ENCODE measurements at places on chromosomes 12 and 14.
A peak's percentile ranks its signal among the peaks of the same experiment; 100 is the strongest.

DNA sequence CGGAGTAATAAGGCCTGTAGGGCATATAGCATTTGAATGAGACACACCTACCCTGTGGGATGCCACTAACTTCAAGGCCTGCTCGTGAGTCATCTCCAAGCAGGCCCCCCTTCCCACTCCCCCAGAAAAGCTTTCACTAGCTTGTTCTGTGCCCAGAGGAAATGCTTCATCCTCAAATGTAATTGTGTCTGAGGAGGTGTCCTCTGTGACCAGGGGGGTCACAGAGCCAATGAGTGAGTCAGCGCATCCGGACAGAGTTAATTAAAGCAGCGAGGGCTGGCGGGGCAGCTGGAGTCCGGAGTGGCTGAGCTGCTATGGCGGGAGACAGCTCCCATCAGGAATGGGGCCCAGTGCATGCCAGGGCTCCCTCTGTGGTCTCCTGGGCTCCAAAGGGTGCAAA lies 27.0 kb upstream of the ESRRB start:
- DNase-seq: peak; percentile 35

GRCh38 chr14:104722938-104723650 lies 935 bp upstream of the ADSS1 start:
- peak; percentile 88 for DNase-seq

DNA sequence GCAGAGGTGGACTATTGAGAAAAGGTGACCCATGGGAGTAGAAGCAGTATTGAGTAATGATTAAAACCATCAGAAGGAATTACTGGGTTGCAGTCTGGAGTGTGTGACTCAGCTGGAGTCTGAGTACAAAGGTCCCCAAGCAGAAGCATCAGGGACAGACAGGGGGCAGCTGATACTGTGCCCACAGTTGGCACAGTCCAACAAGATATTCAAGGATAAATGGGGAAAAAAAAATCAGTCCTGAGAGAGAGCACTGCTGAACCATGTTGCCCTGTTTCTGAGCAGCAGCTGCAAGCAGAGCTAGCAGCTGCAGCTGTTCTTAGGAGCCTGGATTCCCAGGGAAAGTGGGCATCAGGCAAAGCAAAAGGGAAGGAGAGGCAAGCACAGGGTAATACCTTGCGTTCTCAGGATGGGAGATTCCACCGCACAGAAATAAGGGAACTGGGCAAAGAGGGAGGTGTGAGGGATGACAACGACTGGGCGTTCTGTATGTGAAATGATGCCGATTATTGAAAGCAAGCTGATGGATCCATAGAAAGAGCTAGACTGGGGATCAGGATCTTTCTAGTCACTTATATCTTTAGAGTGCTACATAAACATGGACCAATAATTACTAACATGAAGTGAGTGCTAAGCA lies 17.7 kb downstream of the NEUROD4 start:
- no peak for DNase-seq

DNA sequence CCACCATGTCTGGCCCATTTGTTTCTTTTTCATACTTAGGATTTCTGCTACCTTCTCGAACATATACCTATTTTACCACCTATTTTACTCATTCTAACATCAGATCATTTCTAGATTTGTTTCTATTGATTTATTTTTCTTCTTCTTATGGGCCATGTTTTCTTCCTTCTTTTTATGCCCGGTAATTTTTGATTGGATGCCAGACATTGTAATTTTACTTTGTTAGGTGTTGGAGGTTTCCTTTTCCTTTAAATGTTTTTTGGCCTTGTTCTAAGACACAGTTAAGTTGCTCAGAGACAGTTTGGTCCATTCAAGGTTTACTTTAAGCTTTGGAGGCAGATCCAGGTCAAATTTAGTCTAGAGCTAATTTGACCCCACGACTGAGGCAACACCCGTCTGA lies 14.7 kb upstream of the BEGAIN start:
- DNase-seq: no peak

DNA sequence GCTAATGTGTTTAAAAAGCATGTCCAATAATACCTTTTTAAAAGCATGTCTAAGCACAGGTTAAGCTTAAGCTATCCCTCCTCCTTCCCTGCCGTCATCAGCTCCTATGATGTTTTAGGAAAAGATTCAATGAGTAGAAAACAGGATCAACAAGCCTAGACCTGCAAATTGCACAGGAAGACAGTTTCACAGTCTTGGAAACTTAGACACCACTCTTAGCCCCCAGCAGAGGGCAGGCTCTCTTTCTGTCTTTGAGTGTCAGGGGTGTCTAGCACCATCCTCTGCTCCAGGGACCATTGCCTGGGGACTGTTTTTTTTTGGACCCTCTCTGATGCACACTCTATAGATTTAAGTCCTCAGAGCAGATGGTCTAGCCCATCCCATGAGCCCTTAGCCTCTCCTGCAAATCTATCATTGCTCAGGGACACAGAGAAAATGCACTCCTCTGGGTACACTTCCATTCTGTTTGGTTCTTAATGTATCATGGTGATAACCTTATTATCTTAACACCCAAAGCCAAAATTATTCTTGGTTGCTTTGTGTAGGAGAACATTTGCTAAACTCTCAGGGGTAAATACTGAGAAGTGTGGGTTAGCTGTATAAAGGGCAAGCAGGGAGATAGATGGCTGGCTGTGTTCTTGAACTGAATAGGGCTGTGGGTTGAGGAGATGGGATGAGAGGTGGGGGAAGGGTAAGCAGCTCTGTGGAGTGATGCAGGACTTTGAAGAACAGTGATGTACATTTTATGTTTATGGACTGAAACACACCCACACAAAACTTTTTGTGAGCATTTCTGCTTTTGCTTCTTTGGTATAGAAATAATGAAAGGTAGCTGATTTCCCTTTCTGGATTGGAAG lies 259.9 kb upstream of the DDHD1 start:
- peak; percentile 22 for DNase-seq

- no peak for DNase-seq
Observed at GRCh38 chr14:69827560-69827959, 30.5 kb upstream of the SLC10A1 start.

GRCh38 chr12:622416-622815 lies 40.8 kb downstream of the NINJ2 start:
- DNase-seq: no peak

- DNase-seq: peak; percentile 7
Observed at GRCh38 chr14:86153480-86153879, 623.5 kb downstream of the FLRT2 start.

- DNase-seq: peak; percentile 41
Observed at GRCh38 chr14:24377126-24377525, 9.1 kb downstream of the NFATC4 start.

DNA sequence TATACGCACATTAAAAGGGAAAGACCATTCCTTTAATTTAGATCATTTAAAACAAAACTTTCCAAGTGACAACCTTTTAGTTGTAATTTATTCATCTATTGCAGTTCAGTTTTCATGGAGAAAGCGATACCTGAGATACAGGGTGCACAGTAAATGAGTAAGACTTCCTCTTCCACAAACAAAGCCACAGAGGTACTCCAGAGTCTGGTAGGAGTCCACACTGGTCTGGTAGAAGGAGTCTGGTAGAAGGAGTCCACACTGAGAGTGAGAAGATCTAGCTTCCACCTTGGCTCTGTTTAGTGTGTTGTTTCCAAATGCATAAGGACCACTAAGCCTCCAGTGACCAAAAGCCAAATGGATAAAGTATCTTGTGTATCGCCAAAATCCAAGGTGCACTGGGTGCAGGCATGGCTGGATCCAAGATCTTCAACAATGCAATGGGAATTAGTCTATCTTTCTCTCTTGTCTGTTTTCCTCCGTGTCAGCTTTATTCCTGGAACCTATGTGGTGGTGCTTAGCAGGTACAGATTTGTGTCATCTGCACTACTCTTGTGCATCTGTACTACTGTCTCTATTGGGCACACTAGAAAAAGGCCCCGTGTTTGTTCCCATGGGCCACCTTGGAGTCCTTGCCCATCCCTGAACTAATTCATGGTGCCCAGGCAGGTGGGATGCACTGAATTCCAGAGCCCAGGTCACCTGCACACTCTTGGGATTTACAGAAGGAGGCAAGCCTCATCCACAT lies 331.1 kb downstream of the BCL11B start:
- no peak for DNase-seq

- no peak for DNase-seq
Observed at GRCh38 chr12:43098071-43098470, 453.9 kb downstream of the ADAMTS20 start.

DNA sequence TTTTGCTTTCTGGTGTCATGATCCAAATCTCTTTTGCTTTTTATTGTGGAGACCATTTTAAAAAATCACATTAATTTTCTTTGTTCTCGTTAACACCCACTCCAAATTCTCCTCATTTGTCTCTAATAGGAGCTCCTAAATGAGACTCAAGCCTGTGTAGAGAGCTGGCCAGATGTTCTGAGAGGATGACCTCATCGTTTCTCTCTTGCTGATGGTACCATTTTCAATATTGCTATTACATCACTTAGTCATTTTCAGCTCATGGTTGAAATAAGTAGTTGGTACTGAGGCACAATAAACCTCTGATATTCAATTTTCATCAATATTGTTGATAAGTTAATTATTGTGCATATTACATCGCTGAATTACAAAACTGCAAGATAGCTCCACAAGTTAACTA lies 31.5 kb downstream of the SPTB start:
- DNase-seq: no peak

GRCh38 chr14:52351233-52352060 lies 37.3 kb downstream of the PTGER2 start:
- no peak for DNase-seq

- no peak for DNase-seq
Observed at GRCh38 chr12:95881331-95881955, 22.7 kb downstream of the SNRPF start.

- DNase-seq: no peak
Observed at GRCh38 chr14:93263416-93263815, 56.4 kb downstream of the UBR7 start.

- no peak for DNase-seq
Observed at GRCh38 chr14:63918411-63918810, 65.6 kb downstream of the SYNE2 start.

DNA sequence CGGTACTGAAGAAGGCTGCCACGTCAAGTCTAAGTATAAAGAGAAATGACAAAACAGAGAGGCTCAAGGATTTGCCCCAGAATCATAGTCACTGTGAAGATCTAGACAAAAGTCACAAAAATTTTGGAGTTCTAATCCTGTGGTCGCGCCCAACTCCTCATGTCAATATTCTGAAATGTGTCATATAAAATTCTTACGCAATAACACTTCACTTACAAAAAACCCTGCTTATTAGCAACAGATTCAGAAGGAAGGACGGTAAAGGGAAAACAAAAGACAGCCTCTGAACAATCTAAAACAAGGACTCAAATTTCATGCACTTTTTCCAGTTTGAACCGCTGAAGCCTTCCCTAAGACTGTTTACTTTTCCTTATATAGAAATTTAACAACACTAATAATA lies 94.7 kb downstream of the TSPAN8 start:
- DNase-seq: no peak

DNA sequence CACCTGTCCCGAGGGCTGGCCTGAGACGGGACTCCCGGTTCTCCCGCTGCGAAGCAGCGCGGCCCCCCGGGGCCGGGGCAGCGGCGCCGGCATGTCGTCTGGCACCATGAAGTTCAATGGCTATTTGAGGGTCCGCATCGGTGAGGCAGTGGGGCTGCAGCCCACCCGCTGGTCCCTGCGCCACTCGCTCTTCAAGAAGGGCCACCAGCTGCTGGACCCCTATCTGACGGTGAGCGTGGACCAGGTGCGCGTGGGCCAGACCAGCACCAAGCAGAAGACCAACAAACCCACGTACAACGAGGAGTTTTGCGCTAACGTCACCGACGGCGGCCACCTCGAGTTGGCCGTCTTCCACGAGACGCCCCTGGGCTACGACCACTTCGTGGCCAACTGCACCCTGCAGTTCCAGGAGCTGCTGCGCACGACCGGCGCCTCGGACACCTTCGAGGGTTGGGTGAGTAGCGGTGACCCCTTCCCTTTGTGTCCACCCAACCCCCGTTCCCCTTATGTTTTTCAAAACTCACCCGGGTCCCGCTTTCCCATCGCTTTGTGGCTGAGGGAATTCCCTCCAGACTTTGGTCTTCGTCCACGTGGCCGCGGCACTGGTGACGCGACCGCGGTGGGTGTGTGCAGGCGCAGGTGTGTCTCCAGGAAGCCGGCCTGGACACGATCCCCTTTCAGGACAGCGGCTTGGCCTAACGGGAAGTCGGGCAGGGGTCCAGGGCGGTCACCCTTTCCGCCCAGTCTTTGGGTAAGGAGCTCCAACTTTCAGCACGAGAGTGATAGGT lies 826 bp downstream of the PRKCH start:
- peak; percentile 55 for DNase-seq

DNA sequence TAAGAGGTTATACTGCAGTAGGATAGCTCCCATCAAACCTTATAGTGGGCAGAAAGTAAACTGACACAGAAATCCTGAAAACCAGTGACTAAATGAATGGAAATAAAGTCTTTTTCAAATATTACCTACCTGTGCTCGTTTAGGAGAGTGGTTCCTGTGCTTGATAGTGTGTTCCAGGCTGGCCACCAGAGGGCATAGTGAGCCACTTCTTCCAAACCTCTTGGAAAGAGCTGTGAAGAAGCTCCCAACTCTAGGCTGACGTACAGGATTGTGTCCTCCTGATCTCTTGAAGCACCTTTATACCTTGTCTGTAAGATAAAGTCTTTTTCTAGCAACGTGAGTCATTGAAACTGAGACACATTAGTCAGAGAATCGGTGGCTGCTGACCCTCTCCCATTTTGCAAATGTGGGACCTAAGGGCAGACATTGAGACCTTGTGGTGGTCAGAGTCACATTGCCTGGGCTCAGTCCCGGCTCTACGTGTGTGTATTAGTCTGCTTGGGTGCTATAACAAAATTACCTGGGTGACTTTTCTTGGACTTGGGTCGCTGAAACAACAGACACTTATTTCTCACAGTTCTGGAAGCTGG lies 17.6 kb downstream of the TDP1 start:
- DNase-seq: peak; percentile 73

- DNase-seq: peak; percentile 52
Observed at GRCh38 chr14:58635091-58635830, 2.5 kb upstream of the DACT1 start.

GRCh38 chr12:948238-948637 lies 1.3 kb downstream of the RAD52 start:
- DNase-seq: no peak

DNA sequence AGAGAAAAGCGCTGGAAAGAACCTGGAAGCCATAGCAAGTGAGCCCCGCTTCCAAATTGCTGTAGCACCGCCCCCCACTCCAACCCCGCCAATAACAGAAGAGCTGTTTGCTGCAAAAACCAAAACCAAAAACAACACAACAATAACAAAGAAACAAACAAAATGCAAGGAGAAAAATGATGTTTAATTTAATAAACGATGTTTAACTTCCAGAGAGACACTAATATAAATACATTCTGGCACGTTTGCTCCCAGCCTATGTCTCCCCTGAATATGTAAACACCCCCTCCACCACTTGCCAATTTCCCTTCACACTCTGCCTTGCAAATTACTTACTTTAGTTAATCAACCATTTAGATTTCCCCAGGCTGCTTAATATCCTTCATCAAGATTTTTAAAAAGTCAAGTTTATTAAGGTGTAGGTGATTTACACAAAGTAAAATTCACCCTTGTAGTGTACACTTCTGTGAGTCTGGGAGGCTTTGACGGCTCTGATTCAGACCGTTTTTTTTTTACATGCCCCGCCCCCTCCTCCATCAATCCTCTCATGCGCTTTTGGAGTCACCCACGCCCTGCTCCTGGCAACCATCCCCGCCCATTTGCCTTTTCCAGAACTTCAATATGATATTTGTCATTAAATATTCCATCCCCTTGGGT lies 482 bp upstream of the IFI27L2 start:
- DNase-seq: peak; percentile 60
